ENCODE measurements at places on chromosomes 11 and 22.

DNA sequence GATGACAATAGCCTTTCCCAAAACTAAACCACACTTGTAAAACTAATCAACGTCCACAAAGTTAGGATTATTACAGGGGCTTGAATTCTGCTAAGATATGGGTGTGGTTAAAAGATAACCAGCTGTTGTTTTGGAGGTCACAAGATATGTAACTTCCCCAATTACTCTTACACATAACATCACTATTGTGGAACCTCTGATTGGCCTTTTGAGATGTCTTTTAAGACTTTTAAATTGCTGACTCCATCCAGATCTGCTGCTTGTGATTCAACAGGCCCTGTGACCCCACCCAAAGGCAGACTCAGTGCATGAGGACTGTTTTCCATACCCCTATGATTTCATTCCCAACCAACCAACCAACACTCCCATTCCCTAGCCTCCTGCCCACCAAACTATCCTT is 893.9 kb downstream of the OPCML start:
- DNase-seq, result no peak

GRCh38 chr11:64659417-64660144 is 63.4 kb downstream of the NRXN2 start:
- no peak for DNase-seq

GRCh38 chr22:37260155-37260795 is 16.2 kb upstream of the RAC2 start:
- DNase-seq, result no peak

GRCh38 chr11:33478111-33478573 is 221.0 kb downstream of the HIPK3 start:
- no peak for DNase-seq

DNA sequence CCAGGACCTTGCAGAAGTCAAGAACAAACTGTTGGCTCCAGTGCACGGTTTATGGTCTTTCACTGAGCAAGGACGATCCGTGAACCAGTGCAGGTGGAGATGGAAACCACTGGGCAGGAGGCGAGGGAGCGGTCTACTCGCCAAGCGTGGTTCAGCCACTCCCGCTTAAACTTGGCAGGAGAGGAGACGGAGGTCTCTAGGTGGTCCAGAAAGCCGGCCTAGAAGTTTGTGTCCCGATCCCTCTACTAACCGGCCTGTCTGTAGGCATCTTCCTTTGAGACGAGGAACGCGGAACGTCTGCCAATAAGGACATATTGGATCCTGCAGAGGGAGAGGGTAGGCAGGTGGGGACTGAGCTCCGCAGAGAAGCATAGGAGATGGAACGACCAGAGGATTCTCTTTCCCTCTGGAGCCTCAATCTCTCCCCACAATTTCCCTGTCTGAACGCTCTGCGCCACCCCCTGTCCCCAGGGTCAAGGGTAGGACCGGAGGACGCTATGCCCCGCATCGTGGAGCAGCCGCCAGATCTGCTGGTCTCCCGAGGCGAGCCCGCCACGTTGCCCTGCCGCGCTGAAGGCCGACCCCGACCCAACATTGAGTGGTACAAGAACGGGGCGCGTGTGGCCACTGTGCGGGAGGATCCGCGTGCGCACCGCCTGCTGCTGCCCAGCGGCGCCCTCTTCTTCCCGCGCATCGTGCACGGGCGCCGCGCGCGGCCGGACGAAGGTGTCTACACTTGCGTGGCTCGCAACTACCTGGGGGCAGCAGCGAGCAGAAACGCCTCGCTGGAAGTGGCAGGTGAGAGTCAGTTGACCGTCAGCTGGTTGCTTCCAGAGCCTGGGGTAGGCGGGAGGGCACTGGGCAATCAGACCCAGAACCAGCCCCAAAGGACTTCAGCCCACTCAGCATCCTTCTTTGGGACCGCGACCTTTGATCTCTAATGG is 3.4 kb downstream of the ROBO3 start:
- DNase-seq, result no peak

- DNase-seq, result no peak
These were observed 605 bp upstream of the FDX1 start for GRCh38 chr11:110428956-110429730.

- no peak for DNase-seq
These were observed 85.6 kb downstream of the CTTN start for GRCh38 chr11:70483917-70484316.

DNA sequence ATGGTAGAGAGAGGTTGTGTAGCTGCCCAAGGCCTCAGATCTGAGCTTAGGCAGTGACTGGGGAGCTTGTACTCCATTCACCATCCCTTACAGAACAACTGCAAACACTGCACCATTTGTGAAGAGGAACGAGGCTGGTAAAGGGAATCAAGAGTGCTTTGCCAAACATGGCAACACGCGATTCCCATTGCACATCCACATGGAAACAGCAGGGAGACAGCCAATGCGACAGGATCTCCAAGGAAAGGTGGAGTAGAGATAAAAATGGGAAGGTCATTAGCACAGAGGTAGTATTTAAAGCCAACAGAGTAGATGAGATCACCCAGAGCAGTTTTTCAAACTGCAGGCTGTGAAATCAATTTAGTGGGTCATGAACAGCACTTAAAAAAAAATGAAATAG is 42.0 kb downstream of the TCF20 start:
- no peak for DNase-seq

Measured in stimulated activated CD8-positive, alpha-beta memory T cell treated with anti-CD3 and anti-CD28 coated beads, Interleukin-15, amount 100 ng/mL, for 1 hour (primary cell).